NCI-H2081 treated with DMSO at 0.1 percent for 48 hours (cell line): ENCODE measurements at places on chromosomes 11 and 22.
A peak's percentile ranks its signal among the peaks of the same experiment; 100 is the strongest.

DNA sequence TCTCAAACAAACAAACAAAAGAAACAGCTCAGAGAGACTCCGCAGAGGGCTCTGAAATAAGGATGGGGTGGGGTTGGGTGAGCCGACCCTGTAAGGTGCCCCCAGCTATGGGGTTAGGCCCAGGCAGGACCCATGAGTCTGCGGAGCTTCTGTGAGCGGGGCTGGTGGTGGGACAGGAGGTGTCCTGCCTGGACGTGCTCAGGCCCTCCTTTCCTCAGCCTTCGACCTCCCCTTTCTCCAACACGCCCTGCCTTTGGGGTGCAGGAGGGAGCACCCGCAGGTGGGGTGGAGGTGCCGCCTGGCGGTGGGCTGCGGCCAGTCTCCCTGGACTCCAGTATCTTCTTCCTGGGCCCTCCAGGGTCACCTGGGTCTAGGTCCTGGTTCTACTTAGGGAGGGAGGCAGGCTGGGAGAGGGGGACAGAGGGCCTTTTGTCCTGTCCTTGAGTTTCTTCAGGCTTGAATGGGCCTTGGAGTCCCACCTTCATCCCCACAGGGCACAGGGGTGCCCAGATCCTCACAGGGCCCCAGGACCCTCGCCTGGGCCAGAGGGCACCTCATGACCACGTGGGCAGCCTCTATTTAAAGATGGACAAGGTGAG is 12.3 kb downstream of the PRR33 start:
- no peak for DNase-seq

GRCh38 chr11:1777737-1778136 is 14.0 kb upstream of the CTSD start:
- no peak for DNase-seq

- DNase-seq: no peak
Measured at GRCh38 chr22:26656891-26657851, at the start of gene MIAT. MIAT (plus strand) TSS chr22:26657588.

- peak; percentile 76 for DNase-seq
Measured at GRCh38 chr11:82996966-82997606, 74.6 kb downstream of the RAB30 start.

- DNase-seq: no peak
Measured at GRCh38 chr11:6200975-6201374, 2.0 kb downstream of the OR52W1 start.

- DNase-seq: no peak
Measured at GRCh38 chr22:31477329-31477728, 12.3 kb downstream of the EIF4ENIF1 start.

- DNase-seq: no peak
Measured at GRCh38 chr11:74249496-74249895, 61.9 kb downstream of the P4HA3 start.

DNA sequence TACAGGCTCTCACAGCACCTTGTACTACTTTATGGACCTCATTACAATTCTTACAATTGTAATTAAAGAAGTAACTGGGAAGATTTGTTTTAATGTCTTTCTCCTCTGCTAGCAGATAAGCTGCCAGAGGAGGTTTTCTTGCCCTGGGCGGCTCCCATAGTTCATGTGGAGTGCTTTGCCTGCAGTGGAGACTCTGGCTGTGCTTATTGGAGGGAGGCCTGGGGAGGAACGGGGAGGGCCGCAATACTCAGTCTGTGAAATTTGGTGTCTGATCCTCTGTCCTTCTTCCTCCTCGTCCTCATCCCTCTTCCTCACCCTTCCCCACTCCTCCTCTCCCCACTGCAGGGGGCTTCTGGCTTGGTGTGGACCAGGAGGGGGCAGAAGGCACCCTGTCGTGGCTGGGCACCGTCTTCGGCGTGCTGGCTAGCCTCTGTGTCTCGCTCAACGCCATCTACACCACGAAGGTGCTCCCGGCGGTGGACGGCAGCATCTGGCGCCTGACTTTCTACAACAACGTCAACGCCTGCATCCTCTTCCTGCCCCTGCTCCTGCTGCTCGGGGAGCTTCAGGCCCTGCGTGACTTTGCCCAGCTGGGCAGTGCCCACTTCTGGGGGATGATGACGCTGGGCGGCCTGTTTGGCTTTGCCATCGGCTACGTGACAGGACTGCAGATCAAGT is 5.6 kb downstream of the SLC35C1 start:
- no peak for DNase-seq

- no peak for DNase-seq
Measured at GRCh38 chr11:70247710-70248072, 22.8 kb upstream of the PPFIA1 start.

DNA sequence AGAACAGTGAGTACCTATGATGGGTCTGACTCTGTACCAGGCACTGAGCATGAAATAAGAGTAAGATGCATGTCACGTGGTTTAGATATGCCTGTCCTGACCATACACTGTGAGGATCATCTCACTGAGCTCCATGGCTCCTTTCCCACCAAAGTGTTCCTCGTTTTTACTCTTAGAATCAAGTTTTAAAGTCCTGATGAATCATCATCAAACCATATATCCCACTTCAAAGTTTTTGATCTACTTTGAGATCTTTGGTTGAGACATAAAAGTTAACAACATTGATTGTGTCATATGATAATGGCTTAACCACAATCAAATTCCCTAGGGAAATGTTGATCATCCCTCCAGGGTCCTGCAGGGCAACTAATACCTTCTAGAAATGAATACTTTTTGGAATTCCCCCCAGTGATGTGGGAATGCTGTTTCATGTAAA is 12.8 kb downstream of the ETS1 start:
- no peak for DNase-seq

GRCh38 chr11:67285541-67286498 is 3.3 kb upstream of the ANKRD13D start:
- DNase-seq: no peak

DNA sequence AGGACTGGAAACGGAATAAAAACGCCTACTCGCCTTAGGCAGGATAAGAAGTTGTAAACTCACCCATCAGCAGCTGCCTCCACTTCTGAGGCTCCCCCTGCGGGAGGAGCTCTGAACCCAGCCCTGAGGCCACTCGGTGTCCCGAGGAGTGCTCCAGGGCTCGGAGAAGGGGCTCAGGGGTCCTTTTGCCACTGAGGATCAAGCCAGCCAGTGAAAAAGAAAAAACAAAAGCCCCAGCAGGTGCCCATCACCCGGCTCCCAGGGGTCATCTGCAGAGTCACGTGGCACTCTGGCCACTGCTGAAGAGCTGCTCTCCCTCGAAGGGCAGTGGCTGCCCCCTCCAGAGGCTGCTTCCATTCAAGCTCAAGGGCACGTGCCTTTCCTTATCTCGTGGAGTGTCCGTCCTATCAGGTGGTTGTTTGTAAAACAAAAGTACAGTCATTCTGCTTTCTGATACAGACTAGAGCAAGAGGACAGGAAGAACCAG is 29.0 kb downstream of the NUP50 start:
- no peak for DNase-seq

DNA sequence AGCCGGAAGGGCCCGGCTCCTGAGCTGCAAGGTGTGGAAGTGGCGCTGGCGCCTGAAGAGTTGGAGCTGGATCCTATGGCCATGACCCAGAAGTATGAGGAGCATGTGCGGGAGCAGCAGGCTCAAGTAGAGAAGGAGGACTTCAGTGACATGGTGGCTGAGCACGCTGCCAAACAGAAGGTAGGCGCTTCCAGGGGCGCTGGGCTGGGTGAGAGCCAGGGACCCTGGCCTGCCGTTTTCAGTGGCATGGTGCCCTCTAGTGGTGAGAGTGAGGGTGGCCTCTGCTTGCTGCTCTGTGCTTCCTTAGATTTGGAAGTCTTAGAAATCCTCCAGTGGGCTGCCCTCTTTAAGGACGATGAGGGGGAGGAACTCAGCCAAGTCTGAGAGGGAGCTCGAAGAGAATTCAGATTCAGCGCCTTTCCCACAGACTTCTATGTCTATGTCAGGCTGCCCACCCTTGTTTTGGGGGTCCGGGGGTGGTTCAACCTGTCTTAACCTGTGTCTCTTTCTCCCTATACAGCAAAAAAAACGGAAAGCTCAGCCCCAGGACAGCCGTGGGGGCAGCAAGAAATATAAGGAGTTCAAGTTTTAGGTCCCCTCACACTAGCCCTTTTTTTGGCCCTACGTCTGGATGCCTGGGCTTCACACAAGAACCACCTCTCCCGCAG is 1.8 kb upstream of the PACS1 start:
- no peak for DNase-seq

- DNase-seq: no peak
Measured at GRCh38 chr11:18132341-18132740, at the start of gene MRGPRX3. MRGPRX3 (plus strand) TSS chr11:18132571; CDS start chr11:18137203, 4,632 bp downstream.

DNA sequence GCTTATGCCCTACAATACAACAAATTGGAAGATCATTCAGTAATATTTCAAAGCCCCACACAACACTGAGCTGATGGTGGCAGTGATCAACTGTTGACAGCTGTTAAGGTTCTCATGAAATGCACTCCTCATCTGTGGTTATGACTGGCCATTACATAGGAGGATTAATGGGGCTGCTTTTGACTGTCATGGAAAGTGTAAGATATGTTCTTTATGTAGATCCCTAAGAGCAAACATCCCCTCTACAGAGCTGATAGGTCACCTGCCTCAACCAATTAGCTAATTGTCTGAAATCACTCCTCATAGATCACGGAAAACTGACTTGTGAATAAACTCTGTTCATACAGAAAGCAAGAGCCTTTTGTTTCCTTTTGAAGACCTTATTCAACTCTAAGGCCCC is 78.1 kb downstream of the GAB2 start:
- DNase-seq: peak; percentile 97

DNA sequence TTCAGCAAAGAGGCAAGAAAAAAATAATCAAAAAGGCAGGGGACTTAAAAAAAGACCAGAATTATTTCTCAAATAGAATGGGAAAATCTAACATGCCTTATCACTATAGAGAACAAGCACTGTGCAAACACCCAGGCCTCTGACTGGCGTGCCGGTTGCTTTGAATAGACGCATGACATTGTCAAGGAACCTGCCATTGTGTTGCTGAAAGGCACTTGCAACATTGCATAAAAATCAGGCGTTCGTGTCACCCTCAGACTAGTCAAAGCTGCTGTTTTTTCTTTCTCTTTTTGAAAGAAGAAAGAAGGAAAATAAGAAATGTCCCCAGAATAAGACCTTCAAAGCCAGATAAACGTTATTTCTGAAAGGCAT is 549.3 kb upstream of the CADM1 start:
- no peak for DNase-seq

DNA sequence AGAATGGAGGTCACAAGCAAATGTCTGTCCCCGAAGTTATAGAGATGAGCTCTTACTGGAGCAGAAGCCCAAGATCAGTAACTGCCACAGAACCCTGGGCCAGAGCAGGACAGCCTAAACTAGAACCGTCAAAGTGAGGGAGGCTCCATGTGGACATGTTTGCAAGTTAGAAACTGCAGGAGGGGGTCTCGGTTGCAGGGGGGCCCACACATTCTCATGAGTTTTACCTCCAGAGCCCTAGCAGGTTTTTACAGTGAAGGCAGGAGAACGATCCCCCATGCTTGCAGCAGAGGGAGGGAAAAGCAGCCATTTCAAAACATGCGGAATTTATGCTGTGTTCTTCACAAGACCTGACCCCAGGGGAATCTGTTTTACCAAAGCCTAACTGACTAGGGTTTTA is 133.5 kb upstream of the B3GAT1 start:
- no peak for DNase-seq

DNA sequence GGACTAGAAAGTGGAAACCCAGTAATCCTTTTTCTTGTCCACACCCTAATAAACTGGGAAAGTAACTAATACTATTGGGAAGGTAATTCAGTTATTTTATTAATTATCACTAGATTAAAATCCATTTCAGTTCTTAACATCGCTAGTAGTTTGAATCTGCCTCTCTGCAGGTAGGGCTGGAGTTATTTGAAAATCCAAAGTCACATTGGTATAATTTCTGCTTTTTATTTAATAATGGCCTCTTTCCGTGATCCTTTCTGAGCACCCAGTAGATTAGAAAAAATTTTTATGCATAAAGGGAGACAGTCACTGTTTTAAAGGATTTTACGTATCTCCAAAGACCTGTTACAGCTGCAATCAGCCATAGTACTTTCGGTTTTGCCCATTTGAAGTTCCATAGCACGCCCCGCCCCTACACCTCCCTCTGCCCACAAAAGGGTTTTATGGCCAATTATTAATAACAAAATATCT is 605 bp upstream of the COPB1 start:
- DNase-seq: no peak

DNA sequence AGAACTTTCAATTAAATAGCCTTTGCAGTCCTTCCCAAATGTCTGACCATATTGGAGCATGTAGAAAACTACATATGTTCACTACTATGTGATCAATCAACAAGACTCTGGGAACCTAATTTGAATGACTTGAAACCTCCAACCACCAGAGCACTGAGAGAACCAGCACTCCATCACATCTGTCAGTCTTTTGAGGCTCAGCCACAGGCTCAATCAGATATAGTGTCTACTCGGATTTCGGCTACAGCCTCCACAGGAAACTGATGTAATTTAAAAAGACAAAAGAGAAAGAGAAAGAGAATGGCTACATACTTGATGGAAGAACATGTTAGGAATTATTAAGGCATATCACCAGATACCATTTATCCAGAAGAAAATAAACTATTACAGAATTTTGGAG is 859.0 kb downstream of the FAM181B start:
- no peak for DNase-seq

DNA sequence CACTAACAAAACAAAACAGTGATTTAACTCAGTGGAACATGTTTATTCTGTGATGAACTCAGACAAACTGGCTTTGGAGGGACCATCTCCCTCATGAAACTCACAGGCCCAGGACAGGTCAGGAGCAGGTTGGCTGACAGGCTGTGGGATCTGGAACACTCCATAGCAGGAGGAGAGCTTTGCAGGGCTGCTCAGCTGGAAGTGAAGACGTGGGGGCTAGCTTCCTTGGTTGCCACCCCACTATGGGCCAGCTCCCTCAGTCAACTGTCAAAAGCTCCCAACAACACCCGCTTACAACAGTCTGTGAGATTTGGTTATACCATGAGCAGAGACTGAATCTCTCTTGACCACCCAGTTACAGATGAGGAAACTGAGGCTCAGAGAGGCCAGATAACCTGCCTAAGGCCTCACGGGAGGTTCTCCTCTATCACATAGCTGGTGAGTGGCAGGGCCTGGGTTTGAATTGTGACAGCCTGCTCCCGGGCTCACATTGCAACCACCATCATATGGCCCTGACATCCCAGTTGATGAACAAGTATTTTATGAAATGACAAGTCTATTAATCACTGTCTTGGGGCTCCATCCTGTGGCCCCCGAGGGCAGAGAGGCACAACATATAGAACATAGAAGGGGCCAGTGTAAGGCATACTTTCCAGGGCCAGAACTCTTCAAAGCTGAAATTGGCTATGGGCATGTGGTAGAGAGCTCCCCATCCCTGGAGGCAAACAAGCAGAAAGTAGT is 473.4 kb downstream of the MN1 start:
- DNase-seq: no peak

- DNase-seq: no peak
Measured at GRCh38 chr11:47587039-47587716, 700 bp downstream of the FAM180B start.

GRCh38 chr11:12417691-12418611 is 40.6 kb downstream of the PARVA start:
- no peak for DNase-seq

DNA sequence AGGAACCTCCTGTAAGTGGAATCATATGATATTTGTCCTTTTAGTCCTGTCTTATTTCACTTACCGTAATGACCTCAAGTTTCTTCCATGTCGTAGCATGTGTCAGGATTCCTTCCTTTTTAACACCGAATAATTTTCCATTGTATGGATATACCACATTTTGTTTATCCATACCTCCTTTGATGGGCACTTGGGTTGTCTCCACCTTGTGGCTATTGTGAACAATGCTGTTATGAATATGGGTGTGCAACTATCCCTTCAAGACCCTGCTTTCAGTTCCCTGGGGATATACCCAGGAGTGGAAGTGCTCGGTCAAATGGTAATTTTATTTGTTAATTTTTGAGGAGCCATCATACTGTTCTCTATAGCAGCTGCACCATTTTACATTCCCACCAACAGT is 244.9 kb upstream of the BLID start:
- DNase-seq: no peak
